ENCODE measurements at places on chromosomes 2 and 18.
A peak's percentile ranks its signal among the peaks of the same experiment; 100 is the strongest.

DNA sequence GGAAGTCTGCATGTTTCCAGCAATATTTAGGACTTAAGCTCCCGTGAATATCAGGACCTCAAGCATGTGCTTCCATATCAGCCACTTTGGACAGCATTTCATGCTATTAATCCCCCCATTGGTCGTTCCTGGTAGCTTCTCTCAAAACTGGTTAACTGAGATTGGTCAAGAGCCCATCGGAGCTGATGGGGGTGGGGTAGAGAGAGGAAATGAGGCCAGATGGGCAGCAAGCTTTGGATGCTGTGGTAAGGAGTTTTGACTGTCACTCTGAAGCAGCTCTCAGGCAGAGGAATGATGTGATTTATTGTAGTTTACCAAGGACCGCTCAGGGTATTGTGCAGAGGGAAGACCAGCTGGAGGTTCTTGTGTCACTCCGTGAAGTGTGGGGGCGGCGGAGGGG lies 81.8 kb downstream of the FAM168B start:
- DNase-seq = no peak

GRCh38 chr18:62281684-62282083 lies 43.4 kb upstream of the TNFRSF11A start:
- DNase-seq = peak; percentile 85

DNA sequence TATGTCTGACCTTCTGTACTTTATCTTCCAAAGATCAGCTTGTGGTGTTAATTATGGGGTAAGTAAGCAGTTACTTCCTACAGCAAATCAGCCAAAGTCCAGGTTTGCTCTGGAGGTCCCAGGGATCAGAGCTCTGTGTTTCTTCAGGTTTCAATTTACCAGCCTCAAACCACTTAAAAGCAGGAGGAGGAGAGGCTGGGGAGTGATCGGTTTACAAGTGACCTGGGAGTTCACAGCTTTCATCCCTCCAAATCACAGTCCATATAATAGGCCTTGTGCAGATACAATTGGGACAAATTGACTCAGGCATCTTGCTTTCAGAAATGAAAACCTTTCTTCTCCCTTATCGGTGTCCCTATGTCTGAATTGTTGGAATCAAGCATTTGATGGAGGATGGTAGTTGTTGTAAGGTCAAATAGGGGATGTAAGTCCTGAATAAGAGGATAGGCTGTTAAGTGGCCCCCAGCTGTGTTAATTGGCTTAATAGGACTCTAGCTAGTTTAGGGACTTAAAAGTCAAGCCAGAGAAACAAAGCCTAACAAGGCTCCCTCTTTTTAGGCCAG lies 188.0 kb upstream of the NT5C1B start:
- DNase-seq = no peak

- no peak for DNase-seq
Measured at GRCh38 chr18:59060551-59060950, 79.1 kb upstream of the SEC11C start.

DNA sequence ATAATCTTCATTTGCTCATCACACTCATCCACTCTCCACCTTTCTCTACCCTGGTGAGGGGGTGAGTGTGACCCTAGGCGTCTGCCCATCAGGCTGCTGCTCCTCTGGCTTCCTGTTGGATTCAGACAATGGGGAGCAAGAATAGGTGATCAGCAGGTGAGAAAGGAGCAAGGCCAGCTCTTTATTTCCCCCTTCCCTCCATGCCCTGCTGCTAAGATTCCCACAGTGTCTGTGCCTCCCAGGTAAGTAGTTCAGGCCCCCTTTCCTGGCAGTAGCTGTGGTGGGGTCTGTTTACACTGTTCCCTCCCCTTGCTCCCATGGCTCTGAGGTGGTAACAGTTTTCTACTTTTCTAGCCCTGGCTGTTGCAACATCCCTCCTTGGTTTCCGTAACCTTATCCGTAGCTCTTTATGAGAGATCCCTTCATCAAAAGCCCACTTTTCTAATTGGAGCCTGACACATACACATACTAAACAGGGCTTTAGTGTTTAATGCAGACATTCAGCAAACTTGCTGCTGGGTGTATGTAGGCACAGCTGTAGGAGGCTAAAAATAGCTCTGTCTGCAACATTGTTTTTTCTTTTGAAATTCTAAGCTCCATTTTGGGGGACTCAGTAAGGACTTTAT lies 27.5 kb downstream of the MAP2 start:
- no peak for DNase-seq

DNA sequence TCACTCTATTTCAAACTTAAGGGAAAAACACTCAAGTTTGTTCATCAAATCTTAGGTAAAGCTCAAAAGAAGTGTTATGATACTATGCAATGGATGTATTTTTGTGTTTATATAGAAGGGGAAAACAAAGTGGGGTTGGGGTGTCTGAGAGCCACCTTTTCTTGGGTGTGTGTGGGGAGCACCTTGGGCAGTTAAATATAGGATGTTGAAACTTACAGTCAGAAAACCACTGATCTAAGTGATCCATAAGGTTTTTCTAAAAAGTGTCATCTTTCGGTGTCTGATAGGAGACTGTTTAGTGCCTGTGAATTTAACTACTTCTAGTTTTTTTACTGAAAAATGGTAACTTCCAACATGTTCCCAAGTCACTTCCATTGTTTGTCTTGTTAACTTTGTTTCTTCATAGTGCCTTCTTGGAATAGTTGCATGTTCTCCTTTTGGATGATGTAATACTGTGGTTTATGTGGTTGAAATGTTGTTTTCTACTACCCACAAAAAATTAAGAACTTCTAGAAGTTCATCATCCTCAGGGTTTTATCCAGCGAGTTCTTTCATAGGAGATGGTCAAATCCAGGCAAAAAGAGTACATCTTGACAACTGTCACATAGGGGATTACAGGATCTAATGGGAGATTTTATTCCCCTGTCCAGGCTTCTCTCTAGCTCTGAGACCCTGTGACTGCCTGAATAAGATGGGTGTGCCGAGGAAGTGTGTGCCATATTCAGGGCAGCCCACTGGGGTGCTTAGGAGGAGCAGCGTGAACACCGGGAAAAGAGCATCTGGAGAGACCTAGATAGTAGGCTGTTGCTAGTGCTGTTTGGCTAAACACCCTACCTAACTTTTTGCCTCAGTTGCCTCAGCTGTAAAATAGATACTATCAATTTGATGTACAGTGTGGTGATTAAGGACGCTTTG lies 46.2 kb downstream of the CAB39 start:
- peak; percentile 92 for DNase-seq

- DNase-seq = no peak
Measured at GRCh38 chr2:5391362-5391761, 300.8 kb upstream of the SOX11 start.

All from astrocyte of the spinal cord (primary cell).